ENCODE measurements at places on chromosomes 11 and 22.

DNA sequence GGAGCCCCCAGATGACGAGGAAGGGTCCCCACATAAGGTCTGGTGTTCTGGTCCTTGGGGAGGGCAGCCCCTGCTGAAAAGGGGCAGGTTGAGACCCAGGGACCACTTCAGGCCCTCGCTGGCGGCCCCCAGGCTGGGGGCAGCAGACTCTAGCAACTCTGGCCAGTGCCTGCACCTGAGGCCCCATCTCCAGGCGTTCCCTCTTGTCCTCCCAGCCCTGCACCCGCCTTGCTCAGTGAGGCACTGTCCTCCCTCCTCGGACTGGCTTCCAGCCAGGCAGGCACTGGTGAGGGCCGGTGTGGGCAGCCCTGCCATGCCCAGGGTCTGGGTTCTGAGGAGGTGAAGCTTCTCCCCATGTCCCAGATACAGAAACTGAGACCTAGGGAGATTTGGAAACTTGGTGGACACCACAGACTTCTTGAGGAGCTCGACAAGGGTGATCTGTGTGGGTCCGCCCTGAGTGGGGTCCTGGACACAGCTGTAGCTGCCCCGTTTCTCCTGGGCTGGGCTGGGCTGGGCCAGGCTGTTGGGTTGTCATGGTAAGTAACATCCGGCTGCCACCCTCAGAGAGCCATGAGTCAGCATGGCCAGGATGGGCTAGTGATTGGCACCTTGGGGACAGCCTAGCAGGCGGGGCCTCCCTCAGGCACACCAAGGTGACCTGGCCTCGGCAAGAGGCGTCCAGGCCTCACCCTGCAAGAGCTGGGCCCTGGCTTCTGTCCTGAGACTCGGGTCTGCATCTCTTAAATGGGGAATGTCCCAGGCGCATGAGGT is 11.1 kb upstream of the PHLDA2 start:
- DNase-seq, result no peak

DNA sequence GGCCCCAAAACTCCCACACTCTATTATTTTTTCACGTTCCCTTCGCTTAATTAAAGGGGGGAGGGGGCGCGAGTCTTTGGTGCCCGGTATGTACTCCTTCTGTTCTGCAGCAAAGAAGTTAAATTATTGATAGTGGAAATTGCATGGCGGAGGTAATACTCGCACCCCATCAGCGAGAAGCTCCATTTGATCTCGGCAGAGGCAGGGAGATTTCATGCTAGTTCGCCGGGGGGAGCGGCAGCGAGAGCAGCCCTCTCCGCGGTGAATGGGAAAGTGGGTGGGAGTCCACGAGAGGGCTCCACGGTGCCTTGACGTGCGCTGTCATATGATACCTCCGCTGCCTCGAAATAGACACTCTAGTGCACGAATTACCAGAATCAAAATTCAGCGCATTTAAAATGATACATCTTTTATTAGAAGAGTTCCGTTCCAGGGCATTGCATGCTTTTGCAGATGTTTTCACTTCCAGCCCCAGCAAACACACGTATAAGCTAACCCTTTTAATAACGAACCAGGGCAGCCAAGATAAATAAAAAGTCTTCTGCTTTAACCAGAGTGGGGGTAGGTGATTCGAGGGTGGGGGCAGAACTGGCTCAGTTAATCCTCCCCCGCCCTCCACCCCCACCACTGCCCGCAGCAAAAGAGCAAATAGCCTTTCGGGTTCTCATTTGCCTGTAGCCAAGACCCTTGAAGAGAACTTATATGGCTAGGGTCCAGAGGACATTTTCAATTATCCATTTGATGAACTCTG is 1.3 kb upstream of the BDNF start:
- peak; percentile 62 for DNase-seq

DNA sequence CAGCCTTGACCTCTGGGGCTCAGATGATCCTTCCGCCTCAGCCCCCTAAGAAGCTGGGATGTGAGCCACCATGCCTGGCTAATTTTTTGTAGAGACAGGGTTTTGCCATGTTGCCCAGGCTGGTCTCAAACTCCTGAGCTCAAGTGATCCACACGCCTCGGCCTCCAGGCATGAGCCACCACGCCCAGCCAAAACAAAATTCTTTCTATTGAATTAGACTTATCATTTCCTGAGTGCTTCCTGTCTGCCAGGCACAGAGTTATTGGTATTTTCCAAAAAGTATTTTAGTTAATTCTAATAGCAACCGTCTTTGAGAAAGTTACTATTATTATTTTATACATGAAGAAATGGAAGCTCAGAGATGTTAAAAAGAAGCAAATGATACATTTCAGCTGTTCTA is 61.4 kb upstream of the LMO2 start:
- DNase-seq, result no peak

DNA sequence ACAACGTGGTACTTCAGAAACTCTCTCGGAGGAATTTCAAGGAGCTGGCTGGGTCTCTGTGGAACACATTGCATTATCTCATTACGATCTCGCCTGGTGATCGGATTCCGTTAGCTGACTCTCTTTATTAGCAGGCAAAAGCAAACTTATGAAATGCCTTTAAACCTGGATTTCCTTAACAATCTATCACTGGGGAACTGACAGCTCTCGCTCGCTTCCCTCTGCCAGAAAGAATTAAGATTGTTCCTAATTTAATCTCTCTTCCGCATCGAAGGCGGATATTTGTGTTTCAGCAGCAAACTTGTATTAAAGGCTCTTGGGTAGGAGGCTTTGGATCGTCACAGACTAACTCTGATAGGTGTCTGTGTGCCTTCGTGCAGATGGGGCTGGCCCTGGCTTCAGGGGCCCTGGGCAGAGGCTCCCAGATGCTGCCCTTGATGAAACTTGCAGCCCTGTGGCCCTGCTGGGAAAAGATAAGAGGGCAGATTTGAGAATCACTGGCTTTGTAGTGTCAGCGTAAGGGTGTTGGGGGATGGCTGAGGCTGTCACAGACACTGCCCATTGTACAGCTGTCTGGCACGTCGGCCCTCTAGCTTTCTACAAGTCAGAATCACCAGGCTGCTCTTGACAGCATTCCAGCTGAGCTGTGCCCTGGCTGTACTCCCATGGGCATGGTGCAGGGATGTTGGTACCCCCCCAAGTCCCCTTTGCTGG is 162.2 kb upstream of the NECTIN1 start:
- no peak for DNase-seq

GRCh38 chr11:47572715-47573255 is 6.0 kb downstream of the KBTBD4 start:
- DNase-seq, result no peak

DNA sequence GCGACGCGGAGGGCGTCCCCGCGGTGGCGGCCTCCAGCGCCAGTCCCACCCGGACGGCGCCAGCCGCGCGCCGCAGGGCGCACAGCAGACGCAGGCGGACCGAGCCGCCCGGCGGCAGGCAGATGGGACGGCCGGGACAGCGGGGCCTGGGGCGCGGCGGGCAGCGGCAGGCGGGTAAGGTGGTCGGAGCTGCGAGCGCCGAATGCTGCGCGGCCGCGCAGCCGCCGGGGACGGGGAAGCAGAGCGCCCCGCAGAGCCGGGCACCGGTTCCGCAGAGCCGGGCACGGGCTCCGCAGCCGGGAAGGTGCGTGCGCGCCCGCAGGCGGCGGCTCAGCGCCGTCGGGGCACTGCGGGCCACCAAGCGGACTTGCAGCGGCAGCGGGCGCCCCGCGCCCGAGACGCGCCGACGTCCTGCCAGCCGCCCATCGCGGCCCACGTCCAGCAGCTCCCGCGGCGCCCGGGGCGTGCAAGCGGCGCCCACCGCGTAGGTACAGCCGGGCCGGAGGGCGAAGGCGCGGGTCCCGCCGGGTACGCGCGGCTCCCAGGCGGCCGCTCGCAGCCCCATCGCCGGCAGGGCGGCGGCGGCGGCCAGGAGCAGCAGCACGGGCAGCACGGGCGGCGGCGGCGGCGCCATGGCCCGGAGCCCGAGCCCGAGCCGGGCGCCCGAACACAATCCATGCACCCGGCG is 739 bp downstream of the CELSR1 start:
- DNase-seq, result peak; percentile 23

GRCh38 chr22:30182350-30182745 is 64.2 kb downstream of the LIF start:
- no peak for DNase-seq

DNA sequence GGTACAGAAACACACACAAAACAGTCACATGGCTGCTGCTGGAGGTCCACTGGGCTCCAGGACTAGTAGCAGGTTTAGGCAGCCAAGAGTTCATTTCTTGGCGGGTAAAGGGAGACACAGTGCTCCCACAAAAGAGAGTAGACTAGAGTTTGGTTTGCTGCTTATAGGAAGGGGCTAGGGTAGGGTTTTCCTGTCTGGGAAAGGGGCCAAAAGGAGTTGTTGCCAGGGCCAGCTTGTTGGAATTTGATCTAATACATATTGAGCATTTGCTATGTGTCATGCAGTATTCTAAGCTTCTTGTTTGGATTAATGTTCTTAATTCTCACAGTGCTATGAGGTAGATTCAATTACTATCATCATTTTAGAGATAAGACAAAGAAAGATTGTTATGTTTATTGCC is 195.1 kb upstream of the PLET1 start:
- no peak for DNase-seq

DNA sequence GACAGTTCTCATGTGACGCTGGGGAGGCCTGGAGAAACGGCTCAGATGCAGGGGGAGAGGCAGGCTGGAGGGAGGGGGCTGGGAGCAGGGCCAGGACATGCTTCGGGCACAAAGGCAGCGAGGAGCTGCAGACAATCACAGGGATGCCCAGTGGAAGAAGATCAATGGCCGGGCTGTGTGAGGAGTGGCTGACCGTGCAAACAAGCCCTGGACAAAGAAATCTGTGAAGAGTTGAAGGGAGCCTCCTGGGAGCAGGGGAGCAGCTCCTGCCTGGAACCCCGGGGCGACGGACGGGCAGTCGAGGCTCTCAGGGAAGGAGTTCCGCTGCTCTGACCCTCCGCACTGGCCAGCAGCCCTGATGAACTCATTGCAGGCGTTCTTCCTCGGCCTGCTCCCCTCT is 126.7 kb upstream of the B3GAT1 start:
- DNase-seq, result no peak

- no peak for DNase-seq
Measured at GRCh38 chr11:13321431-13321830, 43.8 kb downstream of the BMAL1 start.

DNA sequence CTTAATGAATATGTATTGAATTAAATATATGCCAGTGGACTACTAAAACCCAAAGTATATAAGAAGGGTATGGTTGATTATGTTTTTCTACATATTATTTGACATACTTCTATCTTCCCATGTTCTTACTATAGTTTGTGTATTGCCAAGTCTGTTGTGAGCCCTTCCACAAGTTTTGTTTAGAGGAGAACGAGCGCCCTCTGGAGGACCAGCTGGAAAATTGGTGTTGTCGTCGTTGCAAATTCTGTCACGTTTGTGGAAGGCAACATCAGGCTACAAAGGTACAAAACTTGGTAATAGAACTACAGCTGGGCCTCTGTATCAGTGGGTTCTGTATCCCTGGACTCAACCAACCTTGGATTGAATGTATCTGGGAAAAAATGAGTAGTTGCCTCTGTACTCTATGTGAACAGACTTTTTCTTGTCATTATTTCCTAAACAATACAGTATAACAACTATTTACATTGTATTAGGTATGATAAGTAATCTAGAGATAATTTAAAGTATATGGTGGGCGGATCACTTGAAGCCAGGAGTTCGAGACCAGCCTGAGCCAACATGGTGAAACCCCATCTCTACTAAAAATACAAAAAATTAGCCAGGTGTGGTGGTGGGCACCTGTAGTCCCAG is 38.7 kb upstream of the TTC36 start:
- DNase-seq, result peak; percentile 22
